Naive thymus-derived CD4-positive, alpha-beta T cell (primary cell): ENCODE measurements at places on chromosomes 3 and 15. TPM values are rescaled to one million over a fixed set of nuclear protein-coding genes. Genes with fewer than 3 reads are reported as not detected.

DNA sequence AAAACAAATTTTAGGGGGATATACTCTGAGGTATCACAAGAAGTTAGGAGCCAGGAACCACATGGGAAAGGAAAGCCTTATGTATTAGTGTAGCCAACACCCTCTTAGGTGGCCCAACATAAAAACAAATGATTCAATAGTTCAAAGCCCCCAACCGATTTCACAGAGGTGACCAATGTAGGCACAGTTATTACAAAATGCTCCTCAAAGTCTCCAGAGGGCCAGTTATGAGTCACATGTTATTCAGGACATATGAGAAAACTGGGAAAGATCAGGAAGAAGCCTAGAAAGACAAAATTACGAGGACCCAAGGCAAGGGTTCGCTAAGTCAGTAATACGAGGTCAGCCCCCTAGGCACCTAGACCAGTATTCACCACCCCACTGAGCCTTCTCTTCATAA is 29.9 kb upstream of the FBN1 start:
- H3K27me3 ChIP-seq: no peaks in the 10 kb centered on the region
- no peak overlapping the region for H3K4me3 ChIP-seq
- no peaks in the 10 kb centered on the region for H3K36me3 ChIP-seq
- no peak for DNase-seq

GRCh38 chr3:146575636-146576035 is 29.5 kb downstream of the PLSCR5 start:
- no peaks in the 10 kb centered on the region for H3K27me3 ChIP-seq
- DNase-seq: no peak
- no peaks in the 10 kb centered on the region for H3K36me3 ChIP-seq
- H3K27ac ChIP-seq: no peak overlapping the region

DNA sequence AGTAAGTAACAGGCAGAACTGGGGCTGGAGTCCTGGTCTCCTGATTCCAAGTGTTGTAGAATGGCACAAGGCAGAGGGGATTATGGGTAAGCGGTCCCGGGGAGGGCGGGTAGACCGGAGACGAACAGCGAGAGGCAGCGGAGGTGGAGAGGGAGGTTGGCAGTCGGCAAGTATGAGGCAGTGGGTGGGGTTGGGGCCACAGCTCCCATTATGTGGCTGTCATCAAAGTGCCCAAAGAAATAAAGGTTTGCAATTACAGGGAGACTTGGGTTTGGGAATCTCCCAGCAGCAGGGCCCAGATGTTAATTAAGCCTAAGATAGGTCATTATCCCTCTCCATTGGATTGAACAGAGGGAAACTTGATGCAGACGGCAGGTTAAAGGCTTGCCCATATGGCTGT is 16.9 kb downstream of the FAM43A start:
- no peaks in the 10 kb centered on the region for H3K4me1 ChIP-seq
- no peaks in the 10 kb centered on the region for H3K27me3 ChIP-seq
- no peak overlapping the region for H3K27ac ChIP-seq
- DNase-seq: no peak

- no peak for DNase-seq
- no peak overlapping the region for H3K4me3 ChIP-seq
- no peak overlapping the region for H3K27ac ChIP-seq
- no peaks in the 10 kb centered on the region for H3K36me3 ChIP-seq
- H3K4me1 ChIP-seq: peaks cover 14% of the 10 kb centered on the region
Observed at GRCh38 chr3:129039271-129040038, 21.1 kb upstream of the GP9 start.

- H3K4me1 ChIP-seq: no peaks in the 10 kb centered on the region
- H3K36me3 ChIP-seq: no peaks in the 10 kb centered on the region
- H3K27ac ChIP-seq: no peak overlapping the region
Observed at GRCh38 chr3:103388214-103388613, 953.4 kb downstream of the ZPLD1 start.

DNA sequence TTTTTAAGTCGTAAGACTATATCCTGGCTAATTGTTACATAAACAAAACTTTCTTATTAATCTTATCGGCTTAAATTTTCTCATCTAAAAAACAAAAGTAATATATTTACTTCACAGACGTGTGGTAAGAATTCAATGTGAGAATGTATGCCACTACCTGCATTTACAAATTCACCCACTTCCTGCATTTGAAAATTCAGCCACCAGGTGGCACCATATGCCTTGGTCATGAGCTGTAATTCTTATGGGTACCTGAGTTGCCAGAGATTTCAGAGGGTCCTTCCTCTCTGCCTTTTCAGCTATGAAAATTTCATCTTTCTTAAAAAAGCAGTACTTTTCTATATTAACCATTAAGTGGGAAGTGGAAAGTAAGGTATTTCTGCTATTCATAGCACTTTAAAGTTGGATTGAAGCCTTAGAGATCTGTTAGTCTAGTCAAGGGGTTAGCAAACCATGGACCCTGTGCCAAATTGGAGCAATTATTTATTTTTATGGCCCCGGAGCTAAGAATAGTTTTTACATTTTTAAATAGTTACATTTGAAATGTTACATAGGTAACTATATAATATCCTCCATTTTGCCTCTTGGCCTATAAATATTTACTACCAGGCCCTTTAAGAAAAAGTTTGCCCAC is 127.8 kb downstream of the HCN4 start:
- H3K4me1 ChIP-seq: no peaks in the 10 kb centered on the region
- H3K4me3 ChIP-seq: no peak overlapping the region
- H3K27me3 ChIP-seq: no peaks in the 10 kb centered on the region
- H3K27ac ChIP-seq: no peak overlapping the region
- no peaks in the 10 kb centered on the region for H3K36me3 ChIP-seq

- H3K36me3 ChIP-seq: peaks cover 19% of the 10 kb centered on the region
- H3K4me1 ChIP-seq: no peaks in the 10 kb centered on the region
- no peaks in the 10 kb centered on the region for H3K27me3 ChIP-seq
- H3K27ac ChIP-seq: no peak overlapping the region
- no peak for DNase-seq
Observed at GRCh38 chr15:89852342-89852995, 37.8 kb upstream of the ANPEP start.

DNA sequence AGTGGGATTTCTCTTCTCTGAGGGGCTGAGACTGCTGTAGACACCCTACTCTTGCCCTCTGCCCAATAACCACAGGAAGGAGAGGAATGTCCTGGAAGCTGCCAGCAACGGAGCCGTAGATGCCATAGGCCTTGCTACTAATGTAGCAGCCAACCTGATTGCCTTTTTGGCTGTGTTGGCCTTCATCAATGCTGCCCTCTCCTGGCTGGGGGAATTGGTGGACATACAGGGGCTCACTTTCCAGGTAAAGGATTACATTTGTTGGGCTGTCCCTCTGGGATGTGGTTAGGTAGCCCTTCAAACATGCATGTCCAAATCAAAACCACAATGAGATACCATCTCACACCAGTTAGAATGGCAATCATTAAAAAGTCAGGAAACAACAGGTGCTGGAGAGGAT is 16.1 kb downstream of the SLC28A2 start:
- no peaks in the 10 kb centered on the region for H3K36me3 ChIP-seq
- H3K4me1 ChIP-seq: no peaks in the 10 kb centered on the region
- H3K27ac ChIP-seq: no peak overlapping the region

GRCh38 chr3:67946436-67946835 is 292.0 kb upstream of the SUCLG2 start:
- H3K4me3 ChIP-seq: no peak overlapping the region
- DNase-seq: no peak
- H3K4me1 ChIP-seq: peaks cover 6% of the 10 kb centered on the region
- no peak overlapping the region for H3K27ac ChIP-seq
- H3K36me3 ChIP-seq: no peaks in the 10 kb centered on the region
- H3K27me3 ChIP-seq: no peaks in the 10 kb centered on the region

Gene LRRC31
- not detected for total RNA-seq

Gene TGM5
- total RNA-seq: not detected

Gene CCDC39
- not detected for total RNA-seq

Gene TRIM42
- total RNA-seq: not detected

Gene GP9
- 2.5 TPM for total RNA-seq
